ENCODE measurements at places on chromosomes 7 and 10.
A peak's percentile ranks its signal among the peaks of the same experiment; 100 is the strongest.

DNA sequence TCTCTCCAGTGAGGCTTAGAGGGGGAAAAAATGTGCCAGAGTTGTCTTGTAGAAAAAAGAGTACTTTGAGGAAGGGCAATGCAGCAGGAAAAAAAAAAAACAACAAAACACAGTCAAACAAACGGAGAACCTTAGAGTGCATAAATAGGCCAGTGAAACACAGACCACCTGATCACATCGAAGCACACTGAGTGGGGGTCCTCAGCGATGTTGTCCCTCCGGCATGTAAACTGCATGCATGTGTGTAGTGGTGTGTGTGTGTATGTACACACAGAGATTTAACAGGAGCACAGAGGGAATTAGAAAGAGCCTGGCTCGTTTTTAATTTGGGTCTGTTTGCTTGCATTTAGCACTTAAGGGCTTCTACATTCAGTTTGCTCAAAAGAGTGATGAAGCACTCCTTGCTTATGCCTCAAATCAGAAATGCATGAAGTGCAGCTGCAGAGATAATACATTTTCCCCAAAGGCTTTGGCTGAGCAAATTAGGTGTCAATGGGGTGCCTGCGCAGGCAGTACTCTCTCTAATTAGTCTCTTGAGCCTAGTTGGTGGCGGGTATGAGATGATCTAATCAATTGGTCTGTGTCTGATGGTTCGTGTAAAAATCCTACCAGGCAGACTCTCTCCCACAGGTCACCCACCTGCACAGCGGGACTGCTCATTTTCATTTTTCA, 62.7 kb upstream of the FZD1 start:
- no peak for DNase-seq

DNA sequence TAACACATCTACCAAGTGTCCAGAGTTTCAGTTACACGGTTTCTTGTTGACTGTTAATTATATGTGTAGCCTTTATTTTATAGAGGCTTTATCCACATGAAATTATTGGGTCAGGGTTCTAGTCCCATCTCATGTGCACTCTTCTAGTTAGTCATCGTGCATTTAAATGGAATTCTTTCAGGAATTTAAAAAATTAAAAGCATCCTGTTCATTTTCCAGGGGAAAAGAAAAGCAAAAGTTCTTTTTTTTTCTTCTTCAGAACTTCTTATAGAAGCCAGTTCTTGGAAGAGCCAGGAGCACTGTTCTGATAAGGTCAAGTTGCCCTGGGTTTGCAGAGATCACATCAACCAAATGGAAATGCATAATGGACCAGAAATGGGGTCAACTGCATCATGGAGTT, 324.7 kb downstream of the INHBA start:
- no peak for DNase-seq

GRCh38 chr7:73850781-73851207, 8.5 kb upstream of the METTL27 start:
- DNase-seq = no peak

- no peak for DNase-seq
Measured at GRCh38 chr10:113517165-113517900, 35.5 kb upstream of the HABP2 start.

DNA sequence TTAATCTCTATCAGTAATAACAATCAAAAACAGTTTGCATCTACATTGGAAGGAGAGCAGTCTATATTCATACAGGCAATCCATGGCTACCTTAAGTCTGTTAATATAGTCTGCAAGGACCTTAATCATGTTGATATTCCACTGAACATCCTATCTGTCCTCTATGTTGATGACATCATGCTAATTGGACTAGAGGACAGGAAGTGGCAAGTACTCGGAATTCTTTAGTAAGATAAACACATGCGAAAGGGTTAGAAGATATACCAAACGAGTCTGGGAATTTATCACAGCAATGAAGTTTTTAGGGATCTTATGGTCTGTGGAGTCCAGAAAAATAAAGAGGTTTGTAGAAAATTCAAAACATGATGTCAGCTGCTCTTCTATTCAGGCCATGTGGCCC, 11.3 kb upstream of the SAMD9L start:
- no peak for DNase-seq

- DNase-seq = no peak
Measured at GRCh38 chr7:152514771-152515105, 78.9 kb upstream of the KMT2C start.

DNA sequence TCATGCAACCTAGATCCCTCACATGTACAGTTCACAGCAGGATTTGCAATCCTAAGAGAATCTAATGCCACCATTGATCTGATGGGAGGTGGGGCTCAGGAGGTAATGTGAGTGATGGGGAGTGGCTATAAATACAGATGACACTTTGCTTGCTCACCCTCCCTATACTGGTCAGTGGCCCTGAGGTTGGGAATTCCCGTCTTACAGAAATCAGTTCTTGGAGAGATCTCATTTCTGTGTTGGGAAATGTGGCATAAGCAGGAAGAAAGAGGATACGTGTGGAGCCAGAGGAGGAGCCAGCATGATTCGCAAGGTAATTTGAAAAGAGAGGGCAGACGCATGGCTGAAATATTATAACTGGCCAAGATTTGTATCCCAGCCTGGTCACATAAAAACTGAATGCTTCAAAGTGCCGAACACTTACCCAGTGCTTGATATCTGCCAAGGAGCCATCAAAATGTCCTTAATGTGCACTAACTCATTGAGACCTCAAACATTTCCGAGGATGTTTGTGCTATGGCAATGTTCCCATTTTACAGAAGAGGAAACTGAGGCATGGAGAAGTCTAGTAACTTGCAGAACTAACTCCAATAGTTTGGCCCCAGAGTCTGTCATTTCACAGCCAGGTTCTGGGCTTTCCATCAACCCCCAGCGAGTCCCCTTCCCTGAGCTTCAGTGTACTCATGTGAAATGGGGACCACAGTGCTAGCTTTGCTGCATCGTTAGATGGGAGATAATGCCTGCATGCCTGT, 5.5 kb upstream of the IKZF1 start:
- DNase-seq = no peak

DNA sequence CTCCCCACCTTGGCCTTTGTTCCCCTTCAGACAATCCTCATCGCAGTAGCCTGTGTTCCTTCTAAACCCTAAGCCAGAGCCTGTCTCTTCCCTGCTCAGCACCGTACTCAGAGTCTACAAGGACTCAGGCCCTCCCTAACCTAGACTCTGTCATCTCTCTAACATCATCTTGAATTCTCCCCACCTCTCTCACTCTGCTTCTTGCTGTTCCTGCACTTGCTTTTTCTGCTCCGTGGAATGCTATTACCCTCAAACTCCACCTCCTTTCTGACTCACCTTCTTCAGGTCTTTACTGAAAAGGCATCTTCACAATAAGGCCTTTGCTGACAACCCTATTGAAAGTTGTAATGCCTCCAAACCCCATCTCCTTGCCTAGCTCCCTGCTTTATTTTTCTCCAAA, 141.0 kb downstream of the DKK1 start:
- DNase-seq = peak; percentile 5

DNA sequence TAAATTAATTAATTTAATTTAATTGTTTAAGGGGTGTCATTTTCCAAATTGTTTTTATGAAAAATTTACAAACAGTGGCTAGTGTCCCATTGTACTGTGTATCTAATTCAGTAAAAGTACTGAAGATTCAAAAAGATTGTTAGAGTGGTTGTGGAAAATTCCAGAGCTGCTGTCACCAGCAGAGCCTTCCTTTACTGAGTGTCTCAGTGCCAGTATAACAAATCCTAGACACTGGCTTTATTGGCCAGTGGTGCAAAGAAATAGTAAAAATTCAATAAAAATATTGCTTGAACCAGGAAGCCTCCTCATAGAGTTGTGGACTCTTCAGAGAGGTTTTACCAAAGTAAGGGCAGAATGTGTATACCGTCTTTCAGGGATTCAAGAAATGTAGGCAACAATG, 23.1 kb upstream of the HERPUD2 start:
- no peak for DNase-seq

- DNase-seq = peak; percentile 42
Measured at GRCh38 chr7:128347647-128348097, 4.0 kb upstream of the RBM28 start.

DNA sequence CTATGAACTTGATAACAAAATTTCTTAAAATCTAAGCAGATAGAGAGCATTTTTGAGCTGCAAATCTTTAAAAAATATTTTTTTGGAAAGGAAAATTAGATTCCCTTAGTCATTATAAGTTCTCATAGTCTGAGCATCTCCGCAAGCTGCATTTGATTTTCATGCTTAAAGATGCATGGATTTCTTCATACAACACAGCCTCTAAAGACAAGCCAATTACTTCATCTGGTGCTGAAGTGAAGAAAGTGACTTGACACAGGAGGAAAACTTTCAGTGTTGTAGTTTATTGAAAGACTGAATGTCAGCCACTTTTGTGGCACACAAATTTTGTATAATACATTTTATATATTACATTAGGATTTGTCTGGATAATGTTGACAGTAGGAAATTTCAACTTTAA, 22.5 kb downstream of the SEMA3D start:
- DNase-seq = no peak

DNA sequence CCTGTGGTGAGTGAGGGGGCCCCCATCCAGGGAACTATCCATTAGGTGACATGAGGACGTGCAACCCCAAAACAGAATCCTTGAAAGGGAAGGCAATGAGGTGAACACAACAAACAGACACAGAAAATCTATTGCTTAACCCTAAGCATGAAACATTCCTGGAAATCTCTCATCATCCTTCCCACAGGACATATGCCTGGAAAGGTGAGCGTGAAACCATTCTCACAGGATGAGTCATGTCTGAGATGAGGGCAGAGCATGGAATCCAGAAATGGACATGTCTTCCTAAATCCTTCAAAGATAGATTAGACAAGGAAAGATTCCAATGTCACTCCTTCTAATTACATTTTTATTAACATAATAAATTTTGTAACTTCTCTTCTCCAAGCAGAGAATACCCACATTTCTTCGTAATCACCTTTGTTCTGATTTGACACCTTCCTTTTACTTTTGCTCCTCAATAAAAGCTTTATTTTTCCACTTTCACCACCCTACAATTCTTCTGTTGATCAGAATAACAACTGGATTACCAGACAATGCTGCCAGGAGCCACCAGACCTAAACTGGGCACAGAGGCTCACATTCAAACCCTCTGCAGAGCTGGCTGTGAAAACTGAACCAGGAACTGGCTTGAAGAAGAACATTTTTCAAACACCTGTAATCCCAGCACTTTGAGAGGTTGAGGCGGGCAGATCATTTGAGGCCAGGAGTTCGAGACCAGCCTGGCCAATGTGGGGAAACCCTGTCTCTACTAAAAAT, 67.2 kb downstream of the COBL start:
- no peak for DNase-seq

- no peak for DNase-seq
Measured at GRCh38 chr10:19158358-19158757, 109.8 kb downstream of the MALRD1 start.

DNA sequence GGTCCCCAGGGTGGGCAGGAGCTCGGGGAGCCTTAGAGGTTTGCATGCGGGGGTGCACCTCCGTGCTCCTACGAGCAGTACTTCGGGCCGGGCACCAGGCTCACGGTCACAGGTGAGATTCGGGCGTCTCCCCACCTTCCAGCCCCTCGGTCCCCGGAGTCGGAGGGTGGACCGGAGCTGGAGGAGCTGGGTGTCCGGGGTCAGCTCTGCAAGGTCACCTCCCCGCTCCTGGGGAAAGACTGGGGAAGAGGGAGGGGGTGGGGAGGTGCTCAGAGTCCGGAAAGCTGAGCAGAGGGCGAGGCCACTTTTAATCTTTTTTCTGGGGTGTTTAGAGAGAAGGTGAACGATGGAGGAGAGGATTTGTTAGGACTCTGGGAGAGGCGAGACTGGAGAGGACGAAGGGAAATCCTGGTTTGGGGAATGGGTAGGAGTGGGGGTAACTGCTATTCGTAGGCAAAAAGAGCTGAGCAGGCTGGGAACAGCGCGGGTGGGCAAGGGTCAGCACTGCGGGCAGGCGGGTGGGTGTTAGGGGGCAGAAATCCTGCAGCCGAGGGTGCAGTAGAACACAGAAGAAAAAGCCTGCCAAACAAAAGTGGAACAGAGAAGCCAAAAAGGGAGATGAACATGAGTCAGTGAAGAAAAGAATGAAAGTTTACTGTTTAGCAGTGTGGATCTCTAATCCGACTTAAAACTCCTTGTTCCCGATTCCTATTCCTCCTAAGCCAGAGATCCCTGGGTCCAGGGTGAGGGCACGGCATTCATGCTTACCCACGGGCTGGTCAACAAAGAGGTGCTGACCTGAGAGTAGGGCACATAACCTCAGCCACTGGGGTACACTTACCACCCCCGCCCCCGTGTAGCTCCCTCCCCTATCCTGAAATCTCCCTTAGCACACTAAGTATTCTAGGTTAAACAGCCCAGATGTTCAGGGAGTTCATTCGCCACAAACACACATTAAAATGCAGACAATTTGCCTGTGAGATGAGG, 26.9 kb downstream of the PRSS2 start:
- no peak for DNase-seq

DNA sequence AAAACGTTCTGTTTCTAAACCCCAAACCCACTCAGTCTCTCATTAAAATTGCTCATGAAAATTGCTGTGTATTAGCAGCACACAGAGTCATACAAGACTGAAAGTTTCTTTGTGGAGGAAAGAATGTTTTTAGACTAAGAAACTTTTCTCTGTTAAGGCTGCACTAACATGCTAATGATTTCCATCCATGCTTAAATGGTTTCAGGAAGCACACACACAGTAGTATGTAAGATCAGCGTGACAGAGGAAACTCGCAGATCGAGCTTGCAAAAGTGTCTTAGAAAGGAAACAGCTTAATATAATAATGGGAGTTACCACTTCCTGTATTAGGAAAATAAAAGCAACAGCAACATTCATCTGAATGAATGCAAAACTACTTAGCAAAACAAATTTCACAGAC, 112.7 kb downstream of the ICA1 start:
- DNase-seq = no peak

GRCh38 chr7:100044718-100045117, 4.9 kb upstream of the ZSCAN21 start:
- no peak for DNase-seq

GRCh38 chr10:37576154-37576553, 281.3 kb downstream of the ZNF248 start:
- no peak for DNase-seq

DNA sequence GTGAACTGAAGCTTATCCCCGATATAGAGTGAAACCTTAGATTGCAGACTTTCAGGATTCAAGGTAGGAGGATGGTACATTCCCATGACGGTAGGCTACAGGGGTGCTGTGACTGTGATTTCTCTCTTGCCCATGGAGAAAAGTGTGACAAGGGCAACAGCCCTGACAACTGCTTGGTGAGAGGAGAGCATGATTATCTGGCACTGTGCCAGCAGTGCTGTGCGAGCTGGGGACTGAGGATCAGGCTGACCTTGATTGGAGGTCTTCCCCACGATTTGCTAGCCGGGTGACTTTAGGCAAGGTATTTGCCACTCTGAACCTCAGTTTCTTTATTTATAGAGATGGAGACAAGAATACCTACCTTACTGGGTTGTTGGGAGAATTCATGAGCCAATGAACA, 229.5 kb downstream of the PTEN start:
- no peak for DNase-seq

GRCh38 chr7:74452748-74453321, 871 bp upstream of the GTF2IRD1 start:
- DNase-seq = no peak

GRCh38 chr10:90930070-90930837, 9.4 kb upstream of the ANKRD1 start:
- DNase-seq = no peak

GRCh38 chr7:29362380-29362779, 167.8 kb downstream of the CHN2 start:
- no peak for DNase-seq

- no peak for DNase-seq
Measured at GRCh38 chr7:136957391-136957790, 88.9 kb downstream of the CHRM2 start.

GRCh38 chr7:17436126-17436525, 137.7 kb downstream of the AHR start:
- DNase-seq = no peak
